Pancreas (tissue), 10 donors: ENCODE measurements at places on chromosomes 13 and 19. TPM values are rescaled to one million over a fixed set of nuclear protein-coding genes. Genes with fewer than 3 reads are reported as not detected.

GAPDHS gene
- not detected for polyA plus RNA-seq

GRCh38 chr13:30804474-30804873, 69.1 kb downstream of the ALOX5AP start:
- DNase-seq = peak; percentile 28

CYP2F1 gene
- not detected for polyA plus RNA-seq

SIGLEC9 gene
- polyA plus RNA-seq = 0.80 TPM

GRCh38 chr13:41652735-41653361, 195.5 kb downstream of the RGCC start:
- no peak for DNase-seq

- no peak for DNase-seq
These were observed 749 bp upstream of the CPT1C start for GRCh38 chr19:49690079-49690655.

DNA sequence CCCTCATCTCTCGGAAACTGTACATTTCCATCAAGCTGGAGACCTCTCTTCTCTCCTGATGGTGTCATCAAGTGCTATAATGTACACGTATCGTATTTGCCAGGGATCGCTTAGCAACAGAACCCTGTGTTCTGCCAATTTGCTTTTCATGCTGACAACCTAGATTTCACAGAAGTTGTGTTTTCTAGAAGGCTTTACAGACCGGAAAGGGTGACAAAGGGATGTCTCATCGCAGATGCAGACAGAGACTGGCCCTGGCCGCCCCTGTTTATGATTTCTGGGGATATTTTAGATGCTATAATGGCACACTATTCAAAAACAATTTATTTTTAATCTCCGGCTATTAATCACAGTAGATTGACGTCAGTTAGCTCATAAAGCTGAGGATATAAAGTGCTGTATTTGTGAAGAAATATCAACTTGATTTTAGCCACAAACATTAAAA, 291.4 kb downstream of the IRS2 start:
- DNase-seq = no peak

- peak; percentile 96 for DNase-seq
These were observed 520 bp downstream of the ZNF787 start for GRCh38 chr19:56120371-56121179.

DNA sequence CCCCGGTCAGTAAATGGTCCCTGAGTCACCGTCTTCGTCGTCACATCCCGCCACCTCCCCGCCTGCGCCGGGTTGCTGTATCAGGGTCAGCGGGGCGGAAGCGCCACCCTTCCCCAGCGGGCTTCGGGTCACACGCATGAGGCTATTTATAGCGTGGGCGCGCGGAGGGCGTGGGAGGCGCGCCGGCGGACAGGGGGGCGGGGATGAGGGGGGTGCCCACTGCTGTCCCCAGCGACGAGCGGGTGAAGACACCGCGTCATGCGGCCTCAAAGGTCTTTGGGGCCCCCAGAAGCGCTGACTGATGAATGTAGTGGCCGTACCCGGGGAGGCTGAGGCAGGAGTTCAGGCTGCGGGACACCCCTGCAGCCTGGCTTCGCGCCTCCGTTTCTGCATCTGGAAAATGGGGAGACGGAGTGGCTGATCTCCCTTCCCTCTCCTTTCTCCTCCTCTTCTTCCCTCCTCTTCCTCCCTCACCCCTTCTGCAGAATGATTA, 7.9 kb downstream of the UNC13A start:
- peak; percentile 22 for DNase-seq

DNA sequence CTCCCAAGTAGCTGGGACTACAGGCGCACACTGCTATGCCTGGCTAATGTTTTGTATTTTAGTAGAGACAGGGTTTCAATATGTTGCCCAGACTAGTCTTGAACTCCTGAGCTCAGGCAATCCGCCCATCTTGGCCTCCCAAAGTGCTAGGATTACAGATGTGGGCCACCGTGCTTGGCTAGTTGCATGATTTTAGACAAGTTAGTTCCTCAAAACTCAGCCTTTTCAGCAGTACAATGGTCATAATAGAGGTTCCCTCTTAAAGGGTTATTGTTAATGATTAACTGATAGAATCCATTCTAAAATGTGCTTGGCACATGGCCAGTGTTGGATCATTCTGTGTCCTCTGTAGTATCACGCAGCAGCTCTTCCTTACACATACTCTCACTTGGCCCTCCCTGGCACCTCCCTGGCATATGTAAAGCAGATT, 19.5 kb upstream of the IFT88 start:
- no peak for DNase-seq

DNA sequence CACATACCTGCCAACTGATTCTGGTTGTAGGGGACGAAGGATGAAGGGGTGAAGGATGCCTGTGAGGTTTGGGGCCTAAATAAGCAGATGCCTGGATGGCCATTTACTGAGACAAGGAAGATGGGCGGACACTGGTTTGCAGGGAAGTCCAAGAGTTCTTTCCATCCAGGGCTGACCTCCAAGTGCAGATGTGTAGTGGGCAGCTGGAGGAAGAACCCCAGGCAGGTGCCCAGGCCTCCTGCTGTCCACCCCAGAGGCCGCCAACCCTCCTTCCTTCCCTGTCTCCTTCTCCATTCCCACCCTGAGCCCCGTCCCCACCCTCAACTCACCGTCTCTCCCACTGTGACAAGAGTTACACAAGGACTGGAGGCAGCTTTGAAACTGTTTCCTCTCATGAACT, 171.5 kb downstream of the KATNAL1 start:
- DNase-seq = no peak

- no peak for DNase-seq
These were observed 7.9 kb downstream of the ZNF787 start for GRCh38 chr19:56113074-56113632.

DNA sequence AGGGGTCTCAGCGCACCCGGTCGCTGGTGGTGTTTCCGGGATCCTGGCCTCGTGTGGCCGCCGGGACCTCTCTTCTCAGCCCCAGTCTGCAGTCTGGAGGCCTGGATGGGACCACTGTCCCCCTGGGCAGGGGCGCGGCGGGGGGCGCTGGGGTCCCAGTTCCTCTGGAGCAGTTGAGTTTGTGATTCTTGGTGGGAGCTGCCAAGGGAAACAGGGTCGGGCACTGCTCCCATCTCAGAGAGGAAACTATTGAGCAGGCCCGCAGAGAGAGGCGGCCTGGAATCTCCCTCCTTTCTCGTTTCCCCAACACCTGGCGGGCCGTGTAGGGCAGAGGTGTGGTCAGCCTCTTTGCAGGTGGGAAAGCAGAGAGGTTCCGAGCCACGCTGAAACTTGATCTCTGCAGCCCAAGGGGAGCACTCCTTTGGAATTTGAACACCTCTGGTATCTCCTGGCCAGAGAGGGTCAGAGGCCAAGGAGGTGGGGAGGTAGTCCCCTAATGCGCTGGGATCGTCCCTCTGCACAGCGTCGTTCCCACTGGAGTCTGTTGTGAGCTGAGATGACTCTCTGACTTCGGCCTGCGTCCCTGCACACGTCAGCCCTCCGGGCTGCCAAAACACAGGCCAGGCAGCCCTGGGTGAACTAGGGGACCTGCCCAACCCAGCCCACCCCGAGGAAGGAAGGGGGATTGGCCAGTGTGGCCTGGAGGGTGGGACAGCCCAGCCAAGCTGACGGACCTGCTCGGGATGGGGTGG, 741 bp downstream of the PLEKHF1 start:
- DNase-seq = peak; percentile 44

GRCh38 chr13:22967669-22968068, 213.1 kb upstream of the SGCG start:
- no peak for DNase-seq

DNA sequence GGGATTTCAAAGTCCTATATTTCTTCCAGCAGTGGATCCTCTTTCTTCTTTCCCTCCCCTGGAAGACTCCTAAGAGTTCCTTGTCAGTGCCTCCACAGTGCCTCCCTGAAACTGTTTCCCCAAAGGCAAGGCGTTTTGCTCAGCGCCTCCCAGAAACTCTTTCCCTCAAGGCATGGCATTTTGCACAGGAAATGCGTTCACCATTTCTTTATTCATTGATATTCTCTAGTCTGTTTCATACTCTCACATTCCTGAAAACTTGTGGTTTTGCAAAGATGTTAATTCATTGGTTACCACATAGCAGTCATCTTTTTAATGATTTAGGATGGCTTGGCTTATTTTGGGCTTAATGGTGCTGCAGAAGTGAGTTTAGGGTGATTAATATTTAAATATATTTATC, 177.3 kb upstream of the SLC10A2 start:
- DNase-seq = no peak

ZNF69 gene
- 10.1 TPM for polyA plus RNA-seq

DLEU7 gene
- 0.02 TPM for polyA plus RNA-seq

DNA sequence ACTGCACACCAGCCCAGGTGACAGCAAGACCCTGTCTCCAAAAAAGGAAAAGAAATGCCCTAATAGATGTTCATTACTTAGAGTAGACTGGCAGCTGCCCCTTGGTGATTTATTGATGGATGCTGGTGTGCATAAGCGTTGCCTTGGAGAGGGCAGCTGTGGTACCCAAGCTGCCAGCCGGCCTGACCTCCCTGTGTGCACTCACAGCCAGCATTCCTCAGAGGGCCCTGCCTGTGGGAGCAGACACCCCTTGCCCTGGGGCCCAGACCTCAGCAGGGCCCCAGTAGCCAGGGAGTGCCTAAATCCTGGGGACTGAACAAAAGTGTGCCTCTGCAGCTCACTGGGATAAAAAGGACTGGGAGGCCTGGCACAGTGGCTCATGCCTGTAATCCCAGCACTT, 7.8 kb upstream of the ACTN4 start:
- no peak for DNase-seq

DNA sequence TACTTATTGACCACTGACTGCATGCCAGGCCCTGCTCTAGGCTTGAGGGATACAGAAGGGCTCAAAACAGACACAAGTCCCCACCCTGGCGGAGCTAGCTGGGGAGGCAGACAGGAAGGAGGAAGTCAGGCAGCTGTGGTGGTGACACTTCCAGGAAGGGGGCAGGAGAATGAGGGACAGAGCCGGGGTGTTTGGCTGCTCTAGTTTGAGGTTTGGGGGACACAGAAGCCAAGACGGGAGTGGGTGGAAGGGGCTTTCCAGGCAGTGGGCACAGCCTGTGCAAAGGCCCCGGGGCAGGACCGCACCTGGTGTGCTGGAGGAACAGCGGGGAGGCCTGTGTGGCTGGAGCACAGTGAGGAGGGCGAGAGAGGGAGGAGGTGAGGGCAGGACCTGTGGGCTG, 4.0 kb downstream of the MRPL54 start:
- DNase-seq = no peak

GRCh38 chr13:46492946-46493345, 60.0 kb upstream of the LRCH1 start:
- DNase-seq = no peak

LRRC63 gene
- polyA plus RNA-seq = not detected

DNA sequence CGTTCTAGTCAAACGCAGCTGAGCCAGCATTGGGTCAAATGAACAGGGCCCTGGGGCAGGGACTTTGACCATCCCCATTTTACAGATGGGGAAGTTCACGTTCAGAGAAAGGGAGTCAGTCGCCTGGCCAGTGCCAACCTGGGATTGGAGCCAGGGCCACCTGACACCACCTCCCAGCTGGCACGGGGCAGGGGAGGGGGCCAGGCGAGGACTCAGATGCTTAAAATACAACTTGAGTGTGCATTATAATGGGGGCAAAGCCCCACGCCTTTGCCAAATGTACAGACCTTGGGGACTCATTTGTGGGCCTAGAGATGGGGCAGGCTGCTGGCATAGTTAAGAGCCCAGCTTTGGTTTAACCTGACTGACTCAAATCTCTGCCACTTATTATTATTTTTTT, 14.6 kb downstream of the PRR12 start:
- no peak for DNase-seq

- DNase-seq = no peak
These were observed 5.6 kb downstream of the LYL1 start for GRCh38 chr19:13097033-13097462.
